Glomerular endothelial cell (primary cell): ENCODE measurements at places on chromosomes 11 and 22. TPM values are rescaled to one million over a fixed set of nuclear protein-coding genes. Genes with fewer than 3 reads are reported as not detected.

DNA sequence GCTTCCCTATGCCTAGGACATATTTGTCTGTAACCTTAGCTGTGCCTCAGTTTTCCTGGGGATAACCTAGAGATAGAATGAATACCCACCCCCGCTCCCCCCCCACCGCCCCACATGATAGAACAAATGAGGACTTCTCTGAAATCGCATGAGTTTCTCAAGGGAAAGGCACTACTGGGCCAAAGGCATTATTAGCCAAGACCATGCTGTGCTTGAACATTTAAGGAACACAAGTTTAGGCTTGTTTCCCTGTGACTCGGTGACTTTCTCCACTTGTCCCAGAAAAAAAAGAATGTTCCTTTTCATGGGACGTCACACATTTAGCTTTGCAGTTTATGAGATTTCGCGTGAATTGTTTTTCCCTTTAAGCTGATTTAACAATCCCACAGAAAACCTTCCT is 51.4 kb upstream of the CRTAM start:
- no peak for DNase-seq

DNA sequence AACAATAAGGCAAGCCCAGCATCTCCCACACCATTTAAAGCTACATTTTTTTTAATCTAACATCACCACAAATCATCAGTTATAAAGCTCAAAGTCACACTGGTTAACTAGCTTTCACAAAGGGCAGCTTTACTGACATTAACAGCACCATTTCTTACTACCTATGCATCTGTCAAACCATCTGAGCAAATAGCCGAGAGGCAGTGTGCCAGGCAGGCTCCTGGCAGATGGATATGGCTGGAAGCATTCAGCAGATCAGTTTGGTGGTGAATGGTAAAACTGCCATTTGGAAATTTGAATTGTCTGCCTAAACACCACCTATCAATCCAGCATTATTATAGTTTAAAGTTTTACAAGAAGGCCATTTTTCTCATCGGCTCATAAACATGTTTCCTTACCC is 131.2 kb downstream of the TTC28 start:
- no peak for DNase-seq

DNA sequence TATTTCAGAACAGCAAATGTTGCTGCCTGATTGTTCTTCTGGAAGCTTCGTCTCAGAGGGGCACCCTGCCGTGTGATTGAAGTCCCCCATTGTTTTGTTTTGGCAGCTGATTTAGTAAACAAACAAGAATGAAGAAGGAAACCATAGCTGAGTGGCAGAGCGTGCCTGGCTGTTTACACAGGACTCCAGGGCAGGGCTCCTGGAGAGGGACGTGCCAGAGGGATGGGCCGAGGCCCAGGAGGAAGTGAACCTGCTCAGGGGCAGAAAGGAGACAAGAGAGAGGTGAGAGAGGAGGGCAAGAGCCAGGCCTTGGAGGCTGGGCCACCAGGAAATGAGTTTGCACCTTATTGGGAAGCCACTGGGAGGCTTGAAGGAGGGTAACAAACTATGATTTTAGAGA is 85.5 kb upstream of the B3GAT1 start:
- no peak for DNase-seq

- DNase-seq = no peak
Observed at GRCh38 chr11:33869481-33870422, 22.1 kb downstream of the LMO2 start.

Gene PRDX5
- 305 and 480 TPM in 2 replicates for total RNA-seq

GRCh38 chr11:77959434-77959833 is 35.0 kb downstream of the INTS4 start:
- no peak for DNase-seq

DNA sequence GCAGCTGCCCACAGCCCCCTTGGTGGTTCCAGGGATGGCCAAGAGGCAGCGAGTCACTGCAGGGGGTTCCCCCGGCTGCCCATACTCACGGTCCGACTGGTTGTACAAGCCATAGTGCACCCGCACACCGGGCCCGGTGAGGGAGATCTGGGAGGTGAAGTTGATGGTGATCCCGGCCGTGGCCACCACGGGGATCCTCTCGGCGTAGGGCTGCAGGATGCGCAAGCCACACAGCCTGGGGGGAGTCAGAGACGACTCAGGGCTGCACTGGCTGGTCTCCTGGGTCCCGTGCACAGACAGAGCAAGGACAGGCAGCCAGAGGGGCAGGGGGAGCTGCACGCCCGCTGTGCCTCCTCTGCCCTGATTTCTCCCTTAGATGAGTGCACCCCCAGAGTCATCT is 23.5 kb downstream of the KCTD17 start:
- DNase-seq = no peak

DNA sequence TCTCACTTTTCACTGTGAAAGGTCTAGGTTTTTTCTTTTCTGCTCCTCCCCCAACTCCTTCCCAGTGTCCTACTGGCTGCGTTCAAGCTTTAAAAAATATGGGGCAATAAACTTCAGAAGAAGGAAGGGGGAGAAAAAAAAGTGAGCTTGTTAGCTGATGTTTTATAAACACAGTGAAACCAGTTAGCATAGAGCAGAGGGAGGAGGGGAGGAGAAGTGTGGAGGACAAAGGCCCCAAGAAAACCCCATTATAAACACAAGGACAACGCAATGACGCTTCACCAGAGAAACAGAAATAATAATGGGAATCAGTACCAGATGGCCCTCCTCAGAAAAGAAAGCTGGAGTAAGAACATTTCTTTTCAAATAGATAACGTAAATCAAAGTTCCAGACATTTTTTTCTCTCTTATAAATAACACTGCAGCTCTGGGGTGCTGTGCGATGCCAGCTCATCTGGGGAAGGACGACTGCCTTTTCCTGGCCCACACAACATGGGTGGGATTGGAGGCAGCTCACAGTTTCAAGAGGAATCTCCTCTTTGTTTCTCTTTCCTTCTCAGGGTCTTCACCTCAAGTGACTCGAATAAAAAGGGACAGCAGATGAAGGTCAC is 235.4 kb upstream of the NARS2 start:
- DNase-seq = no peak

- no peak for DNase-seq
Observed at GRCh38 chr11:33016654-33017053, 976 bp downstream of the DEPDC7 start.

Gene FLRT1
- not detected in 2 replicates for total RNA-seq

GRCh38 chr11:9003573-9004182 is at the start of gene NRIP3:
NRIP3 (minus strand) TSS chr11:9004001; CDS start chr11:9003935, 66 bp downstream.
- DNase-seq = no peak

DNA sequence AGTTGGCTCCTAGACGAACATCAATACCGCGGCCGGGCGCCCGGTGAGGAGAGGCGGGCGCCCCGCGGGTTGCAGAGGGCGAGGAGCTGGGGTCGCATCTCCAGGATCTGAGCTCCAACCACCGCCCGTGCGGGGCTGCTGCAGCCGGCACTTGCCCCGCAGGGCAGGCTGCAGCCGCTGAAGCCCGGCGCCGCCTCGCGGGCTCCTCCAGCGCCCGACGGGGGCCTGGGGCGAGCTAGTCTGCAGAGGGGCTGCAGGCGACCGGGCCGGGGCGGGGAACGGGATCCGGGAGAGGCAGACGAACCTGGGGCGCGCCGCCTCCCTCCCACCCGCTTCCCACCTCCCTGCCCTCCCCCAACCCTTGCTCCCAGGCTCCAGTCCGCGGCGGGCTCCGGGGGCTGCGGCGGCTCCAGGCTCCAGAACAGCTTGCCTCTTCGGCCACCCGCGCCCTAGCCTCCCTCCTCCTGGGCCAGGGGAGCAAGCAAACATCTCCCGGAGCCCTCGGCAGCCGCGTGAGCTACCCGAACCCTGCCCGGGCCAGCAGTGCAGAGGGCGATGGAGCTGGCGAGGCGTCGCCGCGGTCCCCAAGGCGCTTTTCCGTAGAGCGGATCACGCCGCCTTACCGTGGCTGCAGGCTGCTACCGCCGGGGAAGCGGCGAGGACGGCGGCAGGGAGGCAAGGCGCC is 802 bp downstream of the TENM4 start:
- DNase-seq = no peak

Gene BDNF
- 1.6 and 4.7 TPM in 2 replicates for total RNA-seq

DNA sequence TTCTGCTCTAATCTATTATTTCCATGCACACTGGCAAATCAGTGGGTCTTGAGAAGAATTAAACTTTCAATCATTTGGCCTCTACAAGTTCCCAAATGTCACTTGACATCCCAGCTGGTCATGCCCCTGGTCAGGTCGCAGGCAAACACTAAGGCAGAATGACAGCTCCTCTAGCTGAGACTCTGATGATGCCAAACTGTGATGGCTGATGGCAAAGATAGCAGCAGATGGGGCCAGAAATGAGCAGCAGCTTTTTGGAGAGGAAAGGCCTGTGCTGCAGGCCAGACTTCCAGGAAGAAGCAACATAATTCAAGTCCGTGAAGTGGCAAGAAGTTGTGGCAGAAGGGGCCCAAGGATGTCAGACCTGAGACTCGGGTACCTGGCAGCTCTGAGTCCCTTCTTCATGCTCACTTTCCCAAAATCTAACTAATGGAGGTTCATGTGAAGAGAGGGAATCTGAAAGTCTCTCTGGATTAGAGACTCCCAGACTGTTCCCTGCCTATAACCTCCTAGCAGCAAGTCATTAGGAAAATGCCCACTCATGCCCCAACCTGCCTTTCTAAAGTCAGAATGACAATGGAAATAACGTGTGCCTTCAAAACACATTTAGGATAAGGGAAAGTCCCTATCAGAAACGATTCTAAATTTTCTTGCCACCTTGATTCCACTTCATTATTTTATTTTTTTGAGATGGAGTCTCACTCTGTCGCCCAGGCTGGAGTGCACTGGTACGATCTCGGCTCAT is 9.4 kb upstream of the PMM1 start:
- no peak for DNase-seq

Gene CCDC89
- 0.58 and 0.63 TPM in 2 replicates for total RNA-seq

- no peak for DNase-seq
Observed at GRCh38 chr22:32340411-32340810, 17.3 kb upstream of the RFPL3 start.

DNA sequence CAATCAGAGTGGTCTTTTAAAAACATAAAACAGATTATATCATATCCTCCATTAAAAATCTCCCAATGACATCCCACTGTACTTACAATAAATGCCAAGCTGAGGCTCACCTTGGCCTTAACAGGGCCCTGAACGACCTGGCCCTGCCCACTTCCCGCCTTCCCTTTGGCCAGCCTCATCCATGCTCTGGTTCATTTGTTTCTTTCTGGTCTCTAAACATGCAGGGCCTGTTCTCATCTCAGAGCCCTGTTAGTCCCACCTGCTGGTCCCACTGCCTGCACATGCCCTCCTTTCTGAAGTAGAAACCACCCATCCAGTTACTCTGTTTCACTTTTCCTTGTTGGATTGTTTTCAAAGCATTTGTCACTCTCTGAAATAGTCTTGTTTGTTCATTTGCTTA is 227.4 kb downstream of the INSC start:
- no peak for DNase-seq

Gene OR10W1
- total RNA-seq = not detected in 2 replicates

Gene OR8H1
- not detected in 2 replicates for total RNA-seq

- no peak for DNase-seq
Observed at GRCh38 chr11:86811637-86812321, 11.4 kb downstream of the PRSS23 start.

- no peak for DNase-seq
Observed at GRCh38 chr11:62985041-62985750, 429 bp upstream of the SLC22A6 start.

- no peak for DNase-seq
Observed at GRCh38 chr11:3635641-3636375, 6.0 kb downstream of the ART5 start.

Gene ARHGAP1
- total RNA-seq = 40.0 and 52.1 TPM in 2 replicates

DNA sequence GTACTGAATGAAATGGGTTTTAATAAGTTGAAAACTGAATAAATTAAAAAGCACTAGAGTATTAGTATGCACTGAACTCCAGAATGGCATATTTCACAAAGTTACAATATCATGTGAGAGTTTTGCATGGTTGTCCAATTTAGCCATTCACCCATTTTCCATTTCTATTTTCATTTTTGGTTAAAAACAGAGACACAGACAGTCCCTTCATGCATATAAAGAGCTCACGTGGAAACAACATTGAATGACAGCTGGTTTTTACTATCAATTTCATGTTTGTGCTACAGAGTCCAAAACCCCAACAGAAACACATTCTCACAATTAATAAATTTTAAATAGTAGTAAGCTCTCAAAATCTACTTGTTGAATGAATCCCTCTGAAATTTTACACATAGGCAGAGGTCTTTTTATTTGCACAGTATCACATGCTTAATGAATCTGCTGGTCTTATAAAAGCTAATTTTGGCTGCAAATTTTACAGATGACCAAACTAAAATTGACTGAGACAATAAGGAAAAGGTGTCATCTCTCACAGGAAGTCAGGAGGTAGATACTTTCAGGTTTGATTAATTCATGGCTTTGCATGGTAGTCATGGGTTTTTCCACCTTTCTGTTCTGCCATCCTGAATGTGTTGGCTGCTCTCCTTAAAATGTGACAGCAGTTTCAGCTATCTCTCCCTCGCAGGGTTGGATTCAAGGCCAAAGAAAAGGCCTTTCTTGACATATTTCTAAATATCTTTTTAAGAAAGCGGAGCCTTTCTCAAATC is 20.6 kb upstream of the DDI1 start:
- no peak for DNase-seq

GRCh38 chr11:61526229-61526628 is 17.7 kb downstream of the LRRC10B start:
- no peak for DNase-seq

Gene PGA4
- total RNA-seq = not detected in 2 replicates

Gene GPHA2
- not detected in 2 replicates for total RNA-seq

DNA sequence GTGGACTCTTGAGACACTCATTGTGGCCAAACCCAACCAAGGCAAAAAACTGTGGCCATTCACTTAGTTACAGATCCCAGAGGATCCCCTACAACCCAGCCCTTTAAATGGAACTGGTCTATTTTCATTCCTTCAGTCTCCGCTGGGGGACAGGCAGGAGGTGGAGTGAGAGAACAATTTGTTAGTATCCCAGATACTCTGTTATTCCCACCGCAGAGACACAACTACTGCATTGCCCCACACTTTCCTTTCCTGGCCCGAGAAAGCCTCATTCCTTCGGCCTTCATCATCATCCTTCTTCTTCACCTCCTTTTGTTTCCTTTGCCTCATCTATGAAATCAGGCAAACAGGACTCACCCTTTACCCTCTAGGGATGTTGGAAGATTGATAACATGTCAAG is 191.1 kb downstream of the NTM start:
- DNase-seq = no peak

GRCh38 chr11:33321422-33321821 is 64.2 kb downstream of the HIPK3 start:
- DNase-seq = no peak

- DNase-seq = no peak
Observed at GRCh38 chr11:12174128-12174476, 63.7 kb downstream of the MICAL2 start.

DNA sequence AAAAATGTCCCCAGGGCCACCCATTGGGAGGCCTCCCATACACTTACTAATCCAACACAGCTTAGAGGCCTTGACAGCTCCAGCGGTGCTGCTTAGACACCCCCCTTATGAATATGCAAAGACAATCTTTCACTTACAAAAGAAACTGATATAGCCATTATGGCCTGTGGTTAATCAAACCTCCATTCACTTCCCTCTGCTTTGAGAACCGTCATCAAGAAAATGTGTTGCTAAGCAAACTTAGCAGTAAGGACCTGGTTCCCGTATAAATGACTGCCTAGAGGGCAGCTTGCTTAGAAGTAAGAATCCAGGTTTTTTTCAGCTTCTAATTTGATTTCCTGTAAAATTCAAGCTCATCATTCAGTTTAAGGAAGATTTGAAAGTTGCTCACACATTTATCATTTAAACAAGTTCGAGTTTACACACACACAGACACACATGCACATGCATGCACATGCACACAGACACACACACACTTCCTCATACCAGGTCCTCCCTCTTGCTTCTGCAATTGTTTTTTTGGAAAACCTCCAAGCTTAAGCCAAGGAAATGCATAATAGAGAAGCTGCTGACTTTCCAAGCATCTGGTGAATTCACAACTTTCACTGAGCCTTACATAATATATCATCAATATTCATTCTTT is 137.7 kb upstream of the BLID start:
- DNase-seq = no peak
